DMS 273 treated with DMSO at 0.1 percent for 48 hours (cell line): ENCODE measurements at places on chromosomes 2 and 18.

DNA sequence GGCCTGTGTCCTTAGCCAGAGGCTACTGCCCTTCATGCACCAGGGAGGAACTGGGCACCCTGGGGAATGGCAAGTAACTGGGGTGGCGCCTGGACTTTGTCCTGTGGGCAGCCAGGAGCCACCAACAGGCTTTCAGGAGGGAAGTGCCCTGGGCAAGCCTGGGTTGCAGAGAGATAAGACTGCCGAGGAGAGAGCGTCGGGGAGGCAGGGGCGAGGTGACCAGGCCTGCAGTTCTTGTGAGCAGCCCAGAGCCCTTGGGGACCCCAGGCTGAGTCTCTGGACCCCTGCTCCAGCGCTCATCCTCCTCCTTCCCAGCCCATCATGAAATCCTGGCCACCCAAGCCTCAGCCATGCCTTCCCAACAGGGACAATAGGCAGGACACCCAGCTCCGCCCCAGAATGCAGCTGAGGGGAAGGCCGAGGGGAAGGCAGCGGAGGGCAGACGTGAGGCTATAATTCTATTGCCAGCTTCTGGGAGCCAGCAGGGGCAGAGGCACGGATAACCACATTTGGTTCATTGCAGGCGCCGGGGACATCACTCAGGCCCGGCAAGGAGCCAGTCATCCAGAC, 25.1 kb downstream of the ADRA2B start:
- DNase-seq = no peak

GRCh38 chr18:55179425-55179824, 220.2 kb upstream of the CCDC68 start:
- no peak for DNase-seq

- no peak for DNase-seq
Measured at GRCh38 chr2:205585449-205586383, 96.6 kb upstream of the NRP2 start.

DNA sequence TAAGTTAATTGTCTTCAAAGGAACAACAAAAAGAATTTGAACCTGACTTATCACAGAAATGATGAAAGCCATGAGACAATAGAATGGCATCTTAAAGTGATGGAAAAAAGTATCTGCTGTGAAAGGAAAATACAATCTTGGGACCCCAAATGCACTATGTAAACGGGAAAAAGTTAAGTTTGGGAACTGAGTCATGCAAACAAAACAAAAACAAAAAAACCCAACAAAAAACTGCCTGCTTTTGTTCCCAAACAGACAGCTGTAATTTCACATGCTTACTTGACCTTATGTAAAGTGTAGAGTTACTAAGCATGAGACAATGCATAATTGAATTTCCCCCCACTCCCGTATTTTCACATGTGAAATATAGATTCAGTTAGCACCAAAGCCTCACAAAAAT, 122.1 kb upstream of the RBMS1 start:
- DNase-seq = no peak

GRCh38 chr18:908758-909724, 4.4 kb downstream of the ADCYAP1 start:
- no peak for DNase-seq

GRCh38 chr2:71939588-71940535, 207.8 kb downstream of the CYP26B1 start:
- no peak for DNase-seq

DNA sequence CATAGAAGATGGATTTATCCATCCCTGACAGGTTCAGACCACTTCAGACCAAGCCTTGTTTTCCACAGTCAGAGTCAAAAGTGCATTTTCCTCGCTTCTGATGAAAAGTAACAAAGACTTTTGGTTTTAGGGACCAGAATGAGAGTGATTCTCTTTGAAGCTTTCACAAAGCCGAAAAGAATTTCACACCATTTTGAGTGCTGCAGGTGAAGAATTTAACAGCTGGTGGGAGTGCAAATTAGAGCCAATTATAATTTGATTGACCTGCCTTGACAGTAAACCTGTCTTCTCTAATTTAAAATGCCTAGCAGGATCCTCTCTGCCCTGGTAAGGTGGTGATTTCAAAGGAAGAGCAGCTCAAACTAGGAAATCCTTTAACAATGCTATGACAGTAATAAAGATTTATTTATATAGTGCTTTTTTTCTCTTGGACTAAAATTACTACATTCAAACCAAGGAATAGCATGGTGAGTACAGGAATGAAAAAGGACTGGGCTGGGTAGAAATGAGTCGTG, 241.6 kb downstream of the HRH4 start:
- no peak for DNase-seq

- DNase-seq = no peak
Measured at GRCh38 chr2:237371856-237372255, 42.1 kb downstream of the COL6A3 start.

DNA sequence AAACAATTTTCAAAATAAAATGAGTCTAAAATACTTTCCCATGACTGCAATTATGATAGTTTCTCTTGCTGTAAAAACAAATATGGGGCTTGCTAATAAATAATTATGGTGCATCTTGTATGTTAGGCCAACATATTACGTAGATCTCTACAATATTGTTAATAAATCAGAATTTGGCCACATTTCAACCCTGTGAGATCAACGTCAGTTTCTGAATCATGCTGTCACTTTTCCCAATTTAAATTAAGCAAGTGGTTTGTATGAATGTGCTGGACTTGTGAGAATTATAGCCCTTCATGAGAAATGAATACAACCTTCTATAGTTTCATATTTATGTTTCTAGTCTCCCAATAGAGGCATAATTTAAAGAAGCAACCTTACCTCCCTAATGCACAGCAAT, 808.9 kb downstream of the SUCLG1 start:
- DNase-seq = no peak

DNA sequence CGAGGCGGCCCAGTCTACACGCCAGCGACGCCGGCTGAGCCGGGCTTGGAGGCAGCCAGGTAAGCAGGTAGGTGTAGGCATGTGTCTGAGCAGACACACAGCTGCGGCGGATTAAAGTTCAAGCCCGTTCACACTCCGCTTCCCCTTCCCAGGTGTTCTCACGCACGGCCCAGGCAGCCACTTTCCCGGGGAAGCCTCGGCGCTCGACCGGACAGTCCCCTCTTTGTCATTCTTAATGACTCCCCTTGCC, 367 bp downstream of the TGFA start:
- no peak for DNase-seq

DNA sequence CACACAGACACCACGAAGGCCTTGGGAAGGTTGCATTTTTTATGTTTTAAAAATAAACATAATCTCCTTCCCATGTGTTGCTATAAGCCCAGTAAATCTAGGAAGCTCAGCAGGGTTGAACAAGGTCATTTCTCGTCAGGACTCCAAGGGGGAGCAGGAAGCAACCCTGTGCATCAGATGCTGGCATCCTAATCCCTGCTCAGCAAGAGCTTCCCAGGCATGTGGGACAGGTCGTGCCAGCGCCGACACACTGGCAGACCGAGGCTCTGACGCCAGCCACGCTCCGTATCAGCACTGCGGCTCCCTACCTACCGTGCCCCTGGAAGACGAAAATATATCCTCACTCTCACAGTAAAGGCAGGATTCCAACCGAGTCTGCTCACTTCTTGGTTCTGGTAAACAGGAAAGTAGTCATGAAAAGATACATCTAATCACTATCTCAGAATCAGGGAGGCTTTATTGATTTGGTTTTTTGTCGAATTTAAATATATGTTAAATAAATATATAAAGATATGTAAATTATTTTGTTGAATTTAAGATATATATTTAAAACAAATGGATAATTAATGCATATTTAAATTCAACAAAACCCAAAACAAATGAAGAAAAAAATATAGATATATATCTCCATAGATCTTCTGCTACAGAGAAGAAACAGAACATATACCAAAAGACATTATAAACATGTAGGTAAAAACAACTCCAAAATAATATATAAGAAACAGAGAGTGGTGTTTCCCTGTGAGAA, 61.4 kb downstream of the TXNL1 start:
- DNase-seq = no peak

DNA sequence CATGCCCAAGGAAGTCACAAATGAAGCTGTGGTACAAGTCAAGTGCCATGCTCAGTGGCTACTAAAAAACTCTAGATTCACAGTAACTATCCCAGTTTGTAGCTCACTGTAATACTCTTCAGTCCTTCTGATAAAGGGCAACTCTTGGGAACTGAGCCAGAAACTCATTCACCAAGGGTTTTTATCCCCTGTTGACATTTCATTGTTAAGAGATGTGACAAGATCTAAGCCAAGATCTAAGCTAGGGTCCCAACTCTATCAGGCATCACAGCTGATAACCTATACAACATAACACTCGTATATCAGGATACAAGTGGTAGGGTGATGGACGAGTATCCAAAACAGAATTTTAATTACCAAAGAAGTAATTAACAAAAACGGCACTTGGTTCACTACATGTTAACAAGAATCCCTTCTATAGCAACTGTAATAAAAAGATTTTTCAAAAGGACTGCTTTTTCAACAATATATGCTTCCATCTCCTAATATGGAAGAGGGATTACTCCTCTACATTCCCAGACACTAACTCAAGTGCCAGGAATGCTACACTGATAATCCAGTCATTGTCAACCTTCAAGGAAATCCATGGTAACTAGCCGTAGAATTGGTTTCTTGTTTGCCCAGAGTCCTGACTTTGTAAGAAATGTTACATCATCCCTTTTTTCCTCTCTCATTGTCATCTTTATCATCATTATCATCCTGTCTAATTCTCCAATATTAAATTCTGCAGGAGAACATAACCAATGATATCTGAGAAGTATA, 111.7 kb downstream of the CDH2 start:
- no peak for DNase-seq

GRCh38 chr2:223008956-223009355, 43.0 kb upstream of the KCNE4 start:
- no peak for DNase-seq
